Breast epithelium (tissue), 4 donors: ENCODE measurements at places on chromosomes 12 and 14. TPM values are rescaled to one million over a fixed set of nuclear protein-coding genes. Genes with fewer than 3 reads are reported as not detected.
A peak's percentile ranks its signal among the peaks of the same experiment; 100 is the strongest.

DNA sequence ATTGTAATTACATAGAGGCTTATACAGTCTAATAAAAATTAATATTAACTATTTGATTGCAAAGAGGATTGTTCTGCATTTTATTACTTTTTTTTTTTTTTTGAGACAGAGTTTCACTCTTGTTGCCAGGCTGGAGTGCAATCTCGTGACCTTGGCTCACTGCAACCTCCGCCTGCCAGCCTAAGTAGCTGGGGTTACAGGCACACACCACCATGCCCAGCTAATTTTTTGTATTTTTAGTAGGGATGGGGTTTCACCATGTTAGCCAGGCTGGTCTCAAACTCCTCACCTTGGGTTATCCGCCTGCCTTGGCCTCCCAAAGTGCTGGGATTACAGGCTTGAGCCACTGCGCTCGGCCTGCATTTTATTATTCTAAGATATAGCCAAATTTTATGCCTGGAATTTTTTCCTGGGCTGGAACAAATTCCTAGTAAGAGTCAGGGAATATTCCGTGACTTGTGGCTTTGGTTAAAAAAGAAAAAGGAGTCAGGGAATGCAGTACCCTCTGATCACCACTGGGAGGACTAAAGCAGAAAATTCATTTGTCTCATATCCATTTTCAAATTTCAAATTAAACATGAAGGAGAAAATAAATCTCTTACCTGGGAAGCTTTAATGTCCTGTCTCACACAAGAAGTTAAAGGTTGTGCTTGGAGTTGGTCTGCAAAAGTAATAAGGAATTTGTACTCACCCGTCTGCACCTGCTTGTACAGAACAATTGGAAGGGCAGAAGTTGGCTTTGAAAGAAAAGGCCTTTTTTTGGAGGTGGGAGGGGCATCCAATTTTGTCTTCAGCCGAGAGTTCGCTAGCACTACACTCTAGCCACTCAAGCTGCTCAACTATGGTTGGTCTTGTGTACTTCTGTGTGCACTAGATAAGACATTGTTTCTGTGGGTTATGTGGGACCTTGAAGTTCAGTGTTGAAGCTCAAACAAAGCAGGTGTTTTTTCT lies 8.7 kb downstream of the MARK3 start:
- no peaks in the 10 kb centered on the region for H3K36me3 ChIP-seq
- H3K4me1 ChIP-seq = no peaks in the 10 kb centered on the region
- H3K27me3 ChIP-seq = no peaks in the 10 kb centered on the region
- no peak for DNase-seq

GRCh38 chr12:124876171-124876570 lies 12.5 kb upstream of the SCARB1 start:
- no peaks in the 10 kb centered on the region for H3K27me3 ChIP-seq
- H3K36me3 ChIP-seq = no peaks in the 10 kb centered on the region
- H3K4me3 ChIP-seq = no peak overlapping the region
- no peak for DNase-seq
- no peaks in the 10 kb centered on the region for H3K4me1 ChIP-seq

- no peak overlapping the region for H3K4me3 ChIP-seq
- no peak for DNase-seq
- no peak overlapping the region for H3K27ac ChIP-seq
- no peaks in the 10 kb centered on the region for H3K36me3 ChIP-seq
- H3K27me3 ChIP-seq = no peaks in the 10 kb centered on the region
These were observed 1079.4 kb downstream of the TMEM121 start for GRCh38 chr14:106605548-106606448.

ARID2 gene
- total RNA-seq = 48.8 TPM

NEUROD4 gene
- total RNA-seq = not detected

WSCD2 gene
- total RNA-seq = 0.44 TPM

DNA sequence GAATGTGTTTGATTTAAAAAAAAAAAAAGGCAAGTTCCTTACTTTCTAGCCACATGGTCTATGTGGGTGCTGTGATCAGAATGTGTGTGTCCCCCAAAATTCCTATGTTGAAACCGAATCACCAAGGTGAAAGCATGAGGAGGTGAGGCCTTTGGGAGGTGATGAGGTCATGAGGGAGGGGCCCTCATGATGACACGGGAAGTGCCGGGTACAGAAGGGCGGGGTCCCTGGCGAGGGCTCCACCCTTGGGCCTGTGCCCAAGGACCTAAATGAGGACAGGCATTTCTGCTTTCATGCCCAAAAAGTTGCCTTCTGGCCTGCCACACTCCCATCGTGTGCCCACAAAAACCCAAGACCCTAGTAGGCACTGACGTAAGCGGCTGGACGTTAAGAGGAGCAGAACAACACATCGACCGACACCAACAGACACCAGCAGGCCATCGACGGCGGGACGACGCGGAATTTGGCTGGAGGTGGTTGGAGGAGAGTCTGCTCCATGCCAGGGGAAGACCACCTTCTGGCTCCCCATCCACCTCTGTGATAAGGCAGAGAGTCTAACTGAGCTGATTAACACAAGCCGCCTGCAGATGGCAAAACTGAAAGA lies 211.8 kb downstream of the FOXN3 start:
- H3K27me3 ChIP-seq = no peaks in the 10 kb centered on the region
- DNase-seq = no peak
- no peaks in the 10 kb centered on the region for H3K36me3 ChIP-seq
- H3K4me3 ChIP-seq = no peak overlapping the region
- no peaks in the 10 kb centered on the region for H3K4me1 ChIP-seq

DNA sequence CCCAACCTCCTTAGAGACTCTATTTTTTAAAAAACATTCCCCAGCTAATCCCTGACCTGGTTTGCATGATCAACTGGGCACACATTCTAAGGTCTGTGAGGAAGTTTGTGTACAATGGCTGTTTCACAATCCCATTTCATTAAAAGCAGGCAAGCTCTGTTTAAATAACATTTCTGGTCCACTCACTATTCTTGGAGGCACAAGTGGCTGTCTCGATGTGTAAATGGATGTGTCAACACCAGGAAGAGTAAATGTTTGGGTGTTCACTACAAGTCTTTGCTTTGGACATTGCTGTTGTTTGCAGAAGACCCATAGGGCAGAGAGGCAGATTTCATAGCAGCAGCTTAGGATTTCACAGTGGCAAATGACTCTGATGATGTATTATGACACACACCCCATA lies 98.3 kb downstream of the PDZRN4 start:
- H3K4me1 ChIP-seq = no peaks in the 10 kb centered on the region
- no peaks in the 10 kb centered on the region for H3K36me3 ChIP-seq
- no peak overlapping the region for H3K4me3 ChIP-seq

DNA sequence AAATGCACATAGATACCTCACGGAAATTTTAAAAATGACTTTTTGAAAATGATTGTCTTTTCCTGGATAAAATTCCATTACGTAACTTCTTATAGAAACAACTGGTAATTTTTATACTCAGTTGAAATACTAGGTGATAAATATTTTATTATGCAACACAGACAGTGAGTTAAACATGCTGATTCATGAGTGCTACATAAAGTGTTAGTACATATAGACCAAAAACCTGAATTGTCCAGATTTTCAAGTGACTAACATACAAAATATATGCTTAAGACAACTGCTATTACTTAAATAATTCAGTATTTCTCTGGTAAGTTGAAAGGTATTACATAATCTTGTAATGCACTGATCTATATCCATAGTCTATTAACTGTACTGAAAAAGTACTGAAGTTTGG lies 11.9 kb downstream of the PTPRO start:
- H3K4me1 ChIP-seq = no peaks in the 10 kb centered on the region
- H3K36me3 ChIP-seq = no peaks in the 10 kb centered on the region
- DNase-seq = no peak
- H3K27ac ChIP-seq = no peak overlapping the region

DNA sequence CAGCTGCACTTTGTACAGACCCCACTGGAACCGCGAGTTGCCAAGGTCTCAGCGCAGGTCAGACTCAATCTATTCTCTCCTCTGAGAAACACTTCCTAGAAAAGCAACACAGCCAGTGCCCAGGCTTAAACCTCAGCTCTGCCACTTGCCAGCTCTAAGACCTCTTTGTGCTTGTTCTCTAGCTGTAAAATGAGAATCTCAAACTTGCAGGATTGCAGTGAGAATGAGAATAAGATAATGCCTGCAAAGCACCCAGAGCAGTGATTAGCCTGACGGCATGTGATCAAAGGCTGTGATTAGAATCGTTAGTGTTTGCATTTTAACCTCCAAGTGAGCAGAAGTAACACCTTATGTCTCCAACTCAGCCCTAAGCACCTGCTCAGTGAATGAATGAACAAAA lies 21.3 kb downstream of the ANO2 start:
- H3K36me3 ChIP-seq = no peaks in the 10 kb centered on the region
- no peak overlapping the region for H3K4me3 ChIP-seq

C1RL gene
- 124 TPM for total RNA-seq

FAM90A1 gene
- total RNA-seq = 0.29 TPM

DNA sequence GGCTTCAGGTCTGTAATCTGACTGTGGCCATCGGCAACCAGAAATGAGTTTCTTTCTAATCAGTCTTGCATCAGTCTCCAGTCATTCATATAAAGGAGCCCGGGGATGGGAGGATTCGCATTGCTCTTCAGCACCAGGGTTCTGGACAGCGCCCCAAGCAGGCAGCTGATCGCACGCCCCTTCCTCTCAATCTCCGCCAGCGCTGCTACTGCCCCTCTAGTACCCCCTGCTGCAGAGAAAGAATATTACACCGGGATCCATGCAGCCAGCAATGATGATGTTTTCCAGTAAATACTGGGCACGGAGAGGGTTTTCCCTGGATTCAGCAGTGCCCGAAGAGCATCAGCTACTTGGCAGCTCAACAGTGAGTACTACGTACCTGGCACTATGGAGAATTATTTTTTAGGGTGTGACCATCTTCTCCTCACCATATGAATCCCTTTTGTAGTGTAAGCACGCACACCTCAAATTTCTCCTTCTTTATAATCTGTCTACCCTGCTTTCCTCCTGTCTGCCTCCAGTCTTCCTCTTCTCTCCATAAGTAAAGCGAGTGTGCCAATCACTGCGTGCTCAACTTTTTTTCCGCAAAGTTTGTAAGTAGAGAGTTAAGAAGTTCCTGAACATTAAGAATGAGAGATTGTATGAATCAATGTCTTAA lies at the start of gene TPH2:
TSS of gene TPH2 (plus strand) at position 118 of the 658 bp plus-strand sequence. CDS start at position 260, 142 bp downstream.
- no peak within 1 kb of the TSS for H3K27ac ChIP-seq
- DNase-seq = no peak
- H3K4me3 ChIP-seq = no peak within 1 kb of the TSS

DNA sequence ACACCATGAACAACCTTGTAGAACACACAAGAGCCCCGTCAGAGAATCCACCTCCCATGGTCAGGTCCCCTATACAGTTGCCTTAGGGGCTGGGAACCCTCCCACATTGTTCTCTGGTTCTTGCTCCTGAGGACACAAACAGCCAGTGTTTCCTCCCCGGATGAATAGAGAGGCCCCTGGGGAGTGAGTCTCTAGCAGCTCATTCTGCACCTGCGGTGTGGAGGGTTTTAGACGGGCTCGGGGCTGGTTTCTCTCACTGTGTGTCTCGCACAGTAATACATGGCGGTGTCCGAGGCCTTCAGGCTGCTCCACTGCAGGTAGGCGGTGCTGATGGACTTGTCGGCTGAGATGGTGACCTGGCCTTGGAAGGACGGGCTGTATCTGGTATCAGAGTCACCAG lies 1052.1 kb downstream of the TMEM121 start:
- DNase-seq = no peak
- no peaks in the 10 kb centered on the region for H3K36me3 ChIP-seq
- no peak overlapping the region for H3K27ac ChIP-seq
- H3K4me3 ChIP-seq = no peak overlapping the region

DNA sequence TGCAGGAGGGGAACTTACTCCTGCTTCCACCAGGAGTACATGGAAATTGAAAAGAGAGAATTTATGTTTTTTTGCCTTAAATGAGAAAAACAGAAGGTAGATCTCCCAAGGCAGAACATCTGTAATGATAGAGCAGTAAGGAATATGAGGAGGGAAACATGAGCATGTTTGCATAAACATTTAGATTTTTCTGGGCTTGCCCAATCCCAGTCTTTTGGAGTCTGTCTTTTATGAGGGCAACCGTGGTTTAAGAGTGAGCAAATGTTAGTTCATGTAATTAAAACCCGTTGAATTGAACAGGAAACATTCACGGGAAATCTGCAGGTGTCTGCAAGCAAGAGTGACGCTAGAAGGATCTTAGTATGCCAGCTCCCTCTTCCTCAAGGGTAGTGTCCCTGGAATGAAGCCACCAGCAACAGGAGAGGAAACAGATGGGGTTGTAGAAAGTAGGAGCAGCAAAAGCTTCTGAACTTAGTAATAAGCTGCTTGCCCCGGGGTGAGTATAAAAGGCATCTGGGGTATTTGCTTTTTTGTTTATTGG lies 79.3 kb downstream of the ARF6 start:
- no peak for DNase-seq
- H3K27ac ChIP-seq = peak overlapping the region; percentile 81
- H3K4me1 ChIP-seq = peaks cover 19% of the 10 kb centered on the region
- H3K36me3 ChIP-seq = no peaks in the 10 kb centered on the region
- peak overlapping the region; percentile 1 for H3K4me3 ChIP-seq
- no peaks in the 10 kb centered on the region for H3K27me3 ChIP-seq

OR6C68 gene
- not detected for total RNA-seq

GRCh38 chr12:132056951-132057350 lies 87.2 kb downstream of the DDX51 start:
- no peaks in the 10 kb centered on the region for H3K27me3 ChIP-seq
- H3K27ac ChIP-seq = no peak overlapping the region
- H3K4me1 ChIP-seq = no peaks in the 10 kb centered on the region
- H3K36me3 ChIP-seq = peaks cover 18% of the 10 kb centered on the region
- no peak for DNase-seq

DNA sequence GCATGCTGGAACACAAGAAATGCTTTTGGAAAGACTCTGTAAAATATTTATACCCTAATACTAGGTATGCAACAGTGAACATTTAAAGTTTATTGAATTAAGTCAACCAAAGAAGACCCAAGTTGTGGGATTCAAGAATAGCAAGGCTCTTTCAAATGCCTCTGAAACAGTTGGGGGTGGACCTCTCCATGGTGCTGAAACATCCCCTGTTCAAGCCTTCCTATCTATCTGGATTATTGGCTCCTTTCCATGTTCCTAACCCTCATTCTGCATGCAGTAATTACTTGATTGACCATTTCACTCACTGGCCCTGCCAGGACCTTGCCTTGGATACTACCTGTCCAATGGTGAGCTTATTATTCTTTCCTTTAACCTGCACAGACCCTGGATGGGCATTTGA lies 349.7 kb downstream of the NRXN3 start:
- no peak for DNase-seq
- no peaks in the 10 kb centered on the region for H3K27me3 ChIP-seq
- H3K36me3 ChIP-seq = no peaks in the 10 kb centered on the region
- no peaks in the 10 kb centered on the region for H3K4me1 ChIP-seq
- H3K27ac ChIP-seq = no peak overlapping the region

DNA sequence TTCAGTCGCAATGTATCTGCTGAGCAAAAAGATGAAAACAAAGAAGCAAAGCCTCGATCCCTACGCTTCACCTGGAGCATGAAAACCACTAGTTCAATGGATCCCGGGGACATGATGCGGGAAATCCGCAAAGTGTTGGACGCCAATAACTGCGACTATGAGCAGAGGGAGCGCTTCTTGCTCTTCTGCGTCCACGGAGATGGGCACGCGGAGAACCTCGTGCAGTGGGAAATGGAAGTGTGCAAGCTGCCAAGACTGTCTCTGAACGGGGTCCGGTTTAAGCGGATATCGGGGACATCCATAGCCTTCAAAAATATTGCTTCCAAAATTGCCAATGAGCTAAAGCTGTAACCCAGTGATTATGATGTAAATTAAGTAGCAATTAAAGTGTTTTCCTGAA lies 19.8 kb downstream of the CKB start:
- no peak overlapping the region for H3K4me3 ChIP-seq
- no peaks in the 10 kb centered on the region for H3K4me1 ChIP-seq
- DNase-seq = no peak
- H3K27ac ChIP-seq = no peak overlapping the region
- no peaks in the 10 kb centered on the region for H3K27me3 ChIP-seq
- H3K36me3 ChIP-seq = no peaks in the 10 kb centered on the region

GPR137C gene
- 0.80 TPM for total RNA-seq

- peak overlapping the region; percentile 16 for H3K4me3 ChIP-seq
- no peaks in the 10 kb centered on the region for H3K36me3 ChIP-seq
- H3K4me1 ChIP-seq = peaks cover 5% of the 10 kb centered on the region
- no peak overlapping the region for H3K27ac ChIP-seq
These were observed 264.6 kb downstream of the ADGRD1 start for GRCh38 chr12:131218026-131218922.
